ENCODE measurements at places on chromosomes 7 and 10. TPM values are rescaled to one million over a fixed set of nuclear protein-coding genes. Genes with fewer than 3 reads are reported as not detected.

Gene GPNMB
- total RNA-seq: 4.7 TPM

Gene COL26A1
- total RNA-seq: 12.0 TPM

Gene BUB3
- total RNA-seq: 68.4 TPM

Gene DEPP1
- 3.4 TPM for total RNA-seq

Gene ZNF365
- total RNA-seq: 16.2 TPM

Gene CCSER2
- total RNA-seq: 70.6 TPM

Gene FAM180A
- not detected for total RNA-seq

Gene OIT3
- 0.25 TPM for total RNA-seq

Gene ZC3HAV1
- 3.7 TPM for total RNA-seq

Gene UNC5B
- 4.2 TPM for total RNA-seq

Gene DGKI
- 92.0 TPM for total RNA-seq

Gene TUBAL3
- total RNA-seq: not detected

Gene NUTM2E
- 2.2 TPM for total RNA-seq

Gene OPALIN
- total RNA-seq: not detected

Gene NUTM2B
- total RNA-seq: 0.74 TPM

Gene CPA5
- not detected for total RNA-seq

Gene BTBD16
- not detected for total RNA-seq

Gene ITIH2
- 8.4 TPM for total RNA-seq

Gene GPR26
- 4.2 TPM for total RNA-seq

Gene CLDN4
- 0.25 TPM for total RNA-seq

Gene OPN1SW
- total RNA-seq: not detected

Gene GALNT11
- 49.4 TPM for total RNA-seq

Gene CTAGE4
- 0.25 TPM for total RNA-seq

Gene BCAP29
- total RNA-seq: 35.7 TPM

Gene NPY4R2
- total RNA-seq: under 0.01 TPM

Gene HOXA11
- not detected for total RNA-seq

Gene ATG9B
- 1.2 TPM for total RNA-seq

Gene IGFBP1
- 0.25 TPM for total RNA-seq

Gene C7orf25
- total RNA-seq: 4.4 TPM

Gene C10orf53
- not detected for total RNA-seq

Gene ZMYND11
- total RNA-seq: 124 TPM

Gene MALRD1
- total RNA-seq: 2.7 TPM

Gene GIMAP5
- 2.7 TPM for total RNA-seq

Gene EBLN1
- total RNA-seq: not detected

Gene RADIL
- total RNA-seq: 3.7 TPM

Gene OR2A14
- not detected for total RNA-seq

Gene ECHS1
- total RNA-seq: 28.8 TPM

Gene ZNF239
- 16.5 TPM for total RNA-seq

Gene CYP3A4
- not detected for total RNA-seq

Gene EBF3
- total RNA-seq: 0.74 TPM

Gene PTPRN2
- total RNA-seq: 47.7 TPM

Gene EPDR1
- 11.6 TPM for total RNA-seq

Gene PRLHR
- 2.0 TPM for total RNA-seq

Gene DOCK4
- total RNA-seq: 81.6 TPM

Gene HOXA6
- total RNA-seq: not detected

Gene JAKMIP3
- total RNA-seq: 4.7 TPM

Gene EPC1
- total RNA-seq: 70.6 TPM

Gene GRID1
- 8.6 TPM for total RNA-seq

Gene PAPOLB
- 0.74 TPM for total RNA-seq

Measured in temporal lobe (tissue), 4 donors.